Stimulated activated CD8-positive, alpha-beta memory T cell treated with anti-CD3 and anti-CD28 coated beads, Interleukin-15, amount 100 ng/mL, for 1 hour (primary cell): ENCODE measurements at places on chromosomes 7 and 10.

DNA sequence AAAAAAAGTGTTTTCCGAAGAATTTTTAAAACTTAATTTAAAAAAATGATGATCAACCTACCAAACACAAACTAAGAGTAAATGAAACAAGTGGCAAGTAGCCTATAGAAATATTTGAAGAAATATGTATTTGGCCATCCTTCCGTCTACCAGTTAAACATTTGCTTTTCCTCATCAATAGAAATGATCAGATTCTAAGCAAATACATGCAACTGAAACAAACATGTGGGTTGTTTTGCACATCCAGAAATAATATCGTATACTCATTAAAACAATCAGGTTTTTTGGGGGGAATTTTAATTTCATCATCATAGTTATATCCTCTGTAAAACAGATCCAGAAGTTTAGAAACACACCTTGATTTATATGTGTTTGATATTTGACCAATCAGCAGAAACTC is 1011.7 kb downstream of the GATA3 start:
- no peak for DNase-seq

DNA sequence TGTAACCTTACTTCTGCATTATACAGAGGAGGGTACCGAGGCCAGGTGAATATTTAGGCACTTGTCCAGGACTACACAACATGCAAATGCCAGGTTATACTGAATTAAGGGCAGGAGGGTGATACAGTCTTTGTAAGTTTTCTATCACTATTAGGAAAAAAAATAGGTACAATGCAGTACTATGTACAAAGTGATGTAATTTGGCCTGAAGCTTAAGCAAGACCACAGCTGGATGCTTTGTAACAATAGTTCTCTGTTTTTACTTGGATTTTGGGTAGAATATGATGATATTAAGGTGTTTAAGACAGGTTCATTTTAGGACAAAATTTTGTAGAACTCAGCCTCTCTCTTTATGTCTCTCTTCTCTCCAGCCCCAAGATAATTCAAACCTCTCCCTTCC is 2.8 kb upstream of the NXPH1 start:
- no peak for DNase-seq

DNA sequence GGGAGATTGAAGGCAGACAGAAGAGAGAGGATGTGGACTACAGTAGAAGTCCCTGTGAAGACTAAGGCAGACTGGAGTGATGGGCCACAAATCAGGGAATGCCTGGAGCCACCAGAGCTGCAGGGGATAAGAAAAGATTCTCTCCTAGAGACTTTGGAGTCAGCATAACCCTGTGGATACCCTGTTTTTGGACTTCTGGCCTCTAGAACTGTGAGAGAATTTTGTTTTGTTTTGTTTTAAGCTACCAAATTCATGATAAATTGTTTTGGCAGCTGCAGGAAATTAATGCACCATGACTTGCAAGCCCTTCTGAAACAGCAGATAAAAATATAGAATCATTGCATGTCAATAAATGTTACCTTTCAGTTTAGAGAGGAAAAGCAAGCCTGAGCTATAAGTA is 41.3 kb downstream of the INHBA start:
- DNase-seq: no peak

DNA sequence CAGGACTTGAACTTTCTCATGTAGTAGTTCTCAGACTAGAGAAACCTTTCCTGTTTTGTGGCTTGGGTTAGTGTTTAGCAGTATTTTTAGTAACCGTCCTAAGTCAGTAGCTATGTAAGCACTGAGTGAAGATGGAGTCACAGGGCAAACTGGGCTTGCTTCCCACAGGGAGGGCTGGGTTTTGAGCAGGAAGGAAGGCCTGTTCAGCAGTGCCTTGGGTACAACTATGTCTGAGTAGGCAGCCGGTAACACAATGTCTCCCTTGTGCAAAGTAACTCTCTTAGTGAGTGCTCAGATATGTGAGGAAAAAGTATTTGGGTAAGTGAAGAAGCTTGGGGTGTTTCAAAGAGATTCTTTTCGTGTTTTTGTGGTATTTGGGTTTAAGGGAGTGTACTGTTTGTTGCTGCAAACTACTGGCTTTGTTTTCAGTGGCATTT is 96.4 kb downstream of the CCSER2 start:
- DNase-seq: no peak

DNA sequence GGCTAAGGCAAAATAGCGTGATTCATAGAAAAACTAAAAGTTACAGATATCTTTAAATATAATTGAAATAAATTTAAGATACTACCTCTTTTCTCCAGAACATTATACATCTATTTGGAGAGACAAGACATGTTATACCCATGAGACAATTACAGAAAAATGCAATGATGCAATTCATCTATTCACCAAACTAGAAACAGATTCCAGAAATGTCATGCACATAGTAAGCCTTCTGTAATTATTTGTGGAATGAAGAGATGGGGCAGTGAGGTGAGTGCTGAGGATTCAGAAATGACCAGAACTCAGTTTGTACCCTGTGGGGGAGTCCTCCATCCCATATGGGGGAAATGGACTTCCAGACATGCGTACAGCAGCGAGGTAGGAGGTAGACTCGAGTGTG is 99.4 kb downstream of the MKX start:
- DNase-seq: no peak

GRCh38 chr7:43112941-43113621 is 634 bp downstream of the HECW1 start:
- no peak for DNase-seq

- DNase-seq: no peak
Observed at GRCh38 chr7:45225311-45225947, 67.8 kb downstream of the RAMP3 start.

- DNase-seq: peak; percentile 50
Observed at GRCh38 chr10:80459047-80459865, 5.1 kb downstream of the TSPAN14 start.

- DNase-seq: no peak
Observed at GRCh38 chr7:103989200-103989784, at the start of gene RELN. RELN (minus strand) TSS chr7:103989658; CDS start chr7:103989356, 302 bp downstream.

GRCh38 chr7:150429699-150430098 is 20.7 kb upstream of the GIMAP8 start:
- DNase-seq: no peak

GRCh38 chr7:47884675-47885074 is 63.6 kb downstream of the PKD1L1 start:
- no peak for DNase-seq

DNA sequence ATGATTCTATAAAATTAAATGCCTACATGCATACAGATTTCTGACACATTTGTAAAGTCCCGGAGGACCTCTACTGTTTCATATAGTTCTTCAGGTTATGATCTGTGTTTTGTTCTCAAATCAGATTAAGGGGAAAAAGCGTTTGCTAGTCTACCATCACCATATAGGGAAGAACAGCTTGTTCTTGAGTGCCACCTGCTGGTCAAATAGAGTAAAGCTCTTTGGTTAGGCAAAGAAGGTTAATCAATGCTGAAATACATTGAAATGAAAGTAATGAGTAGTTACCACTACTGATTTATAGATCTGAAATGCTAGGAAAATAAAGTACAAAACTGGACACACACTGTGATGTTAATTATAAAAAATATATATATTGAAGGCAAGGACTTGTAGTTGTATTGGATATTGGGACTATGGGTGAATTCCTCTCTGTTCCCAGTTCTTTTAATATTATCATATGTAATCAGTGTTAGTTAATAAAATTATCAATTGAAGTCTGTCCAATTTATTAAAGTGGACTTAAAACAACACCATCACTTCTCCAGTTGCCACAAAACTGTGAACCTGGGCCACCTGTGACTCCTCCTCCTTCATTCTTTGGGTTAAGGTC is 72.6 kb upstream of the PDLIM1 start:
- DNase-seq: peak; percentile 6

DNA sequence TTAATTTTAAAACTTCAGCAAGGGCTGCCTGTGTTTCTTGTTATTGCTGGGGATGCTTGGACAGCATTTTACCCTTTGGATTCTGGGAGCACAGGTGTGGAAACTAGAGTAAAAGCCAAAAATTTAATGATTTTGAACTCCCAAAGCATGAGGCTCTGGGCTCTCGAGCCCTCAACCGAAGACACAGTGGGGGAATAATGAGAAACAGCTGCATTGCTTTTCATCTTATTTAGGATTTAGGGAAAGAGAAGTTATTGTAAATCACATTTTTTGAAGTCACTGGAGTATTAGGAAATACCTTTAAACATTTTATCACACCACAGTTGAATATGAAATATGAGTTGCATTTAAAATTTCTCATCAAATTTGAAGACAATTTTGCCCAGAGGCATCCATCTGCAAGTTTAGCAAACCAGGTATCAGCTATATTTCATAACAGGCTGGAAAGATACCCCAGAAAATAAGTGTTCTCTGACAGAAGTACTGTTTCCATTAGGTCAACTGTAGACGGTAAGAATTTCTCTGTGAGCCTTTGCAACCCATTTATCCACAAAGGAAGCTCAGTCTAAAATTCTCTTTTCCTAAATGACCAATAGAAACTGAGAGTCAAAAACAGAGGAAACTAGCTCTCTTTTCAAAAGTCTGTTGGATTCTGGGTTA is 290.6 kb upstream of the PHYHIPL start:
- DNase-seq: no peak

GRCh38 chr7:137981668-137982067 is 20.2 kb downstream of the CREB3L2 start:
- no peak for DNase-seq
